ENCODE measurements at places on chromosomes 16 and 17.

DNA sequence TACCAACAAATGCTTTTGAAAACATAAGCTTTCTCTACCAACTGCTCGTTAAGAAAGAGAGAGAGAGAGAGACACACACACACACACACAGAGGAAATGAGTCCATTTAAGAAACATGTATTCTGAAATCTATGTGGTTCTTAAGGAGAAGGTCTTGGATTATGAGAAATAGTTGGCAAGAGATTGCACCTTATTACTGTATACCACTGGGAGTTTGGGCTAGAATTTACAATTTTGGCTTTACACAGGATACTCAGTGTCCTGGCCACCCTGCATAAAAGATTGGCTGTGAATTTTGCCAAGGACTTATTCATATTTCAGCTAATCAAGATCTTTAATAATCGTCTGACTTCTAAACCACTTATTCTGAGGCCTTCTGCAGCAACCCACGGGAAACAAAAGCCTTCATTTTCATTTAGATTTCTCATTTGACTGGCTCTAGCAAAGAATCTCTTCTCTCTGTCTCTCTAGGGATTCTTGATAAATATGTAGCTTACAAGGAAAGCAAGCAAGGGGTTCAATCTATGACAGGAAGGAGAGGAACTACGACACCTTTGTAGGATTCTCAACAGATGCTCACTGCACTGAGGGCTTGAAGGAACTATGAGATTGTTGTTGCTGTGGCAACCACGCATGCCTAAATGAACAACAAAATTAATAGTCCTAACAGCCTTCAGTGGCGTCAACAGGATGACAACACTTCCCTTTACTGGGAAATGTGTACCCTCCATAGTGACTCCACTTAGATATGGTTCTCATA lies 75.3 kb upstream of the GNAO1 start:
- DNase-seq, result no peak

DNA sequence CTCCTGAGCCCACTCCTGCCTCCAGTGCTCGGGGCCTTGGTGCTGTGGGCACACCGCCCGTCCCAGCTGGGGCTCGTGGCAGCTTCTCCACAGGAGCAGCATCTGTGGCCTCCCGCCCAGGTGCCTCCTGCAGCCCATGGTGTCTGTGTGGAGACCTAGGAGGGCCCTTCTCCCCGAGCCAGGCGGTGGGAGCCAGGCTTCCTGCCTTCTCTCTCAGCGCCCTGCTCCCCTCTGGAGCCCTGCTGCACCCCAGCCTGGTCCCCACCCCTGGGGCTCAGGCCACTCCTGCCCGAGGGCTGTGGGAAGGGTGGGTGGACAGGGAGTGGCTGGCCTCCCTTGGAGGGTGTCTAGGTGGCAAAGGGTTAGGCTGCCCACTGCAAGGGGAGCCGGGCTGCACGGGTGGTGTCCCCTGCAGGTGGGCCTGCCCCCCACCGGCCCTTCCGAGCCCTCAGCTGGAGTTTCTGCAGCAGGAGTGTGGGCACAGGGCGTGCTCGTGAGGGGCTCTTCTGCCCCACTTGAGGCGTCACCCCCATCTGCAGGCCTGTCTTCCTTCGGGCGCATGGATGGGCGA lies 11.0 kb downstream of the CENPX start:
- no peak for DNase-seq

DNA sequence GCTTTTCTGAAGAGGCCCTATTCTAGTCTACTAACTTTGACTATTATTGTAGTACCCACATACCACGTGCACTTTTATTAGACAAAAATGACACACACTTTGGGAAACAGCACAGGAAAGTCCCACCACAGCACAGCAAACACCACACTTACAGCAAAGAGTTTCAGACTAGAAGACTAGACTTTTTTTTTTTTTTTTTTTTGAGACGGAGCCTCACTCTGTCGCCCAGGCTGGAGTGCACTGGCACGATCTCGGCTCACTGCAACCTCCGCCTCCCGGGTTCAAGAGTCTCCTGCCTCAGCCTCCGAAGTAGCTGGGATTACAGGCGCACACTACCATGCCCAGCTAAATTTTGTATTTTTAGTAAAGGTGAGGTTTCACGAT lies 20.1 kb downstream of the YWHAE start:
- DNase-seq, result peak; percentile 24

DNA sequence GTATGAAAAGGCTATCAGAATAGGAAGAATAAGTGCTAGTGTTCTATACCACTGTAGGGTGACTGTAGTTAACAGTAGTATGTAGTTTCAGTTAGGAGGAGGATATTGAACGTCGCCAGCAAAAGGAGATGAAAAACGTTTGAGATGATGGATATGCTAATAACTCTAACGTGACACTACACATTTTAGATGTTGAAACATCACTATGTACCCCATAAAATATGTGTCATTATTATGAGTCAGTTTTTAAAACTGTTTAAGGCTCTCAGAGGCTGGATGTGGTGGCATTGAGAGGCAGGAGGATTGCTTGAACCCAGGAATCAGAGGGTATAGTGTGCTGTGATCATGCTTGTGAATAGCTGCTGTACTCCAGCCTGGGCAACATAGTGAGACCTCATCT lies 31.8 kb downstream of the UBN1 start:
- peak; percentile 1 for DNase-seq

- DNase-seq, result no peak
Observed at GRCh38 chr17:7823581-7824001, 10.4 kb upstream of the KDM6B start.

GRCh38 chr16:67648764-67649407 lies 3.9 kb downstream of the CARMIL2 start:
- DNase-seq, result no peak

- DNase-seq, result no peak
Observed at GRCh38 chr16:23156946-23157460, 7.8 kb upstream of the USP31 start.

- DNase-seq, result peak; percentile 33
Observed at GRCh38 chr17:55005520-55005919, 37.0 kb downstream of the STXBP4 start.

GRCh38 chr17:6599364-6599763 lies 41.1 kb downstream of the KIAA0753 start:
- peak; percentile 30 for DNase-seq

- DNase-seq, result no peak
Observed at GRCh38 chr16:54636221-54636793, 294.4 kb upstream of the IRX5 start.

GRCh38 chr17:74457146-74457819 lies 9.2 kb upstream of the CD300A start:
- DNase-seq, result peak; percentile 50

DNA sequence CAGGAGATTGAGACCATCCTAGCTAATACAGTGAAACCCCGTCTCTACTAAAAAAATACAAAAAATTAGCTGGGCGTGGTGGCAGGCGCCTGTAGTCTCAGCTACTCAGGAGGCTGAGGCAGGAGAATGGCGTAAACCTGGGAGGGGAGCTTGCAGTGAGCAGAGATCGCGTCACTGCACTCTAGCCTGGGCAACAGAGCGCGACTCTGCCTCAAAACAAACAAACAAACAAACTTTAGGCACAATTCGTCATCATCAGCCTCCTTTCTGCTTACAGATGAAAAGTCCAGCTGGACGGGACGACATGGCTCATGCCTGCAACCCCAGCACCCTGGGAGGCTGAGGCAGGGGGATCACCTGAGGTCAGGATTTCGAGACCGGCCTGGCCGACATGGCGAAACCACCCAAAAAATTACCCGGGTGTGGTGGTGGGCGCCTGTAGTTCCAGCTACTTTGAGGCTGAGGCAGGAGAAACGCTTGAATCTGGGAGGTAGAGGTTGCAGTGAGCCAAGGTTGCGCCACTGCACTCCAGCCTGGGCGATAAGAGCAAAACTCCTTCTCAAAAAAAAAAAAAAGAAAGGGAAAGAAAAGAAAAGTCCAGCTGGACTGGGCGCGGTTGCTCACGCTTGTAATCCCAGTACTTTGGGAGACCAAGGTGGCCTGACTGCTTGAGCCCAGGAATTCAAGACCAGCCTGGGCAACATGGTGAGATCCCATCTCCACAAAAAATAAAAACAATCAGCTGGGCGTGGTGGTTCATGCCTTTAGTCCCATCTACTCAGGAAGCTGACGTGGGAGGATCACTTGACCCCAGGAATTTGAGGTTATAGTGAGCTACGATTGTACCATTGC lies 1.5 kb upstream of the SPIRE2 start:
- no peak for DNase-seq

- no peak for DNase-seq
Observed at GRCh38 chr17:79872762-79873161, 33.5 kb upstream of the CBX4 start.

DNA sequence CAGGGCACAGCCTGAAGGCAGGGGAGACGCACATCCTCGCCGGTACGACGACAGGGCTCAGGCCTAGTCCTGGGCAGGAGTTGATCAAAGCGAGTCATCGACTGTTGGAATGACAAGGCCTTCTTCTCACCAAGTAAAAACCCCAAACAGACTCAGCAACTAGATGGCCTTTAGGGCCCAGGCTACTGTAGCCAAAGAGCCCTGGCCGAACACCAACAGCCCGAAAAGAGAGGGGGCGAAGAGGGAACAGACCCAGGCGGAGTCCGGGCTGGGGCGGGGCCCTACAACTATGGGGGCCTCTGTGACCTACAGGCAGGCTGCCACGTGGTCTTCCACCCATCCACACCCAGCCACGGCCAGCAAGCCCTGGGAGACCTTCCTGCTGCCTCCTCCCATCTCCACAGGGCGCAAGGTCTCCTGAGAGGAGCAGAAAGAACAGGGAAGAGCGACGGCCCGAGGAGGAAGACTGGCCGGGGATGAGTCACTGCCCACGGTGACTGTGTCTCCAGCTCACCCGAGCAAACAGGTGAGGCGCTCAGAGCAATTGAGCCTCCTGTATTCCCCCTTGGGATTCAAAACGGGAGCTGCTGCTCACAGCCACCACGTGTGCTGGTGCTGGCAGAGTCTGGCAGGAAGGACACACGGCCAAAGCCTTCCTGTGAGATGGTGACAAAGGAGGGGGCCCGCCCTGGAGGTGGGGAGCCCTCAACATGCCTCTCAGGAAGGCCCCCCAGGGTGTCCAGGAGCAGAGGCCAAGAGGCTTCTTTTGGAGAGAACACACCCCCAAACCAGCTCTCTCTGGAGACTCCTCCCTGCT lies 17.7 kb downstream of the SLC16A3 start:
- peak; percentile 75 for DNase-seq

DNA sequence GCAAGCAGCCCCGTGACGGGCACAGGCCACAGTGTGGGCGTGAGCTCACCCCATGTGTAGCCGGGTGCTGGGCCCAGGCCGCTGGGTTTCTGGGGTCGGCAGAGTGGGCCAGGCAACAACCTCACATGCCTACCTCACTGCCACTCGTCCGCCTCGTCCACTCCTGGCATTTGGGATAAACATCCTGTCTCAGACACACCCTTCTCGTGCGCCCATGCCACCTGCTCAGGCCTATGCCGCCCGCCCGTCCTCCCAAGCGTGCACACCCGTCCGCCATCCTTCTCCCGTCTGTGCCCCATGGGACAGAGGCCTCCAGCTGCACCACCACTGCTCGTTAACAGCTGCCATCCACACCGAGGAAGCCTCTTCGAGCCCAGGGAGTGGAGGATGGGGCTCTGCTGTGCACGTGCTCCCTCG lies 64.3 kb downstream of the KLHDC4 start:
- DNase-seq, result no peak

- peak; percentile 28 for DNase-seq
Observed at GRCh38 chr17:38747463-38748148, 530 bp downstream of the PCGF2 start.

- peak; percentile 35 for DNase-seq
Observed at GRCh38 chr17:71200597-71200996, 920.2 kb upstream of the SOX9 start.

GRCh38 chr17:823501-823902 lies 41.3 kb downstream of the MRM3 start:
- no peak for DNase-seq

DNA sequence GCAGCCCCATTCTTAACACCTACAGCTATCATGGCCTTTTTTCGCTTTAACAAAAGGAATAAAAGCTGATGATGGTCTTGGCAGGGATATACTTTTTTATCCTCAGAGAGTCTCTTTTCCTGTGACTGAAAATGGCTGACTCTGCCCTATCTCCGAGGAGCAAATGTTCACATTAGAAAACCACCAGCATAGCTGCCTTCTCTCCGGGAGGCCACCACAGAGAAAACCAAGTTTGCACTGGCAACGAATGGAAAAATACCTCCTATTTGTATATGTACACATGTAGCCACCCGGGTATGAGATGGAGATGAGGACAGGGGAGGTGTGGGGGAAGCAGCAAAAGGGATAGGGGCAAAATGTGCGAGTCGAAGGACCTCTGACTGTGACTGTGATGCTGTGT lies 88.2 kb downstream of the STX8 start:
- DNase-seq, result no peak

- no peak for DNase-seq
Observed at GRCh38 chr17:63447471-63448009, 1.4 kb upstream of the CYB561 start.

- DNase-seq, result peak; percentile 51
Observed at GRCh38 chr16:69112285-69113129, 7.1 kb downstream of the HAS3 start.

GRCh38 chr16:30033270-30033669 lies 2.2 kb upstream of the TLCD3B start:
- DNase-seq, result no peak

- no peak for DNase-seq
Observed at GRCh38 chr16:4365014-4365406, 6.6 kb upstream of the VASN start.

GRCh38 chr17:83008526-83008925 lies 70.9 kb upstream of the METRNL start:
- no peak for DNase-seq

- DNase-seq, result no peak
Observed at GRCh38 chr16:10408824-10409381, 23.0 kb downstream of the ATF7IP2 start.

- no peak for DNase-seq
Observed at GRCh38 chr17:282000-282911, 70.4 kb downstream of the RPH3AL start.

DNA sequence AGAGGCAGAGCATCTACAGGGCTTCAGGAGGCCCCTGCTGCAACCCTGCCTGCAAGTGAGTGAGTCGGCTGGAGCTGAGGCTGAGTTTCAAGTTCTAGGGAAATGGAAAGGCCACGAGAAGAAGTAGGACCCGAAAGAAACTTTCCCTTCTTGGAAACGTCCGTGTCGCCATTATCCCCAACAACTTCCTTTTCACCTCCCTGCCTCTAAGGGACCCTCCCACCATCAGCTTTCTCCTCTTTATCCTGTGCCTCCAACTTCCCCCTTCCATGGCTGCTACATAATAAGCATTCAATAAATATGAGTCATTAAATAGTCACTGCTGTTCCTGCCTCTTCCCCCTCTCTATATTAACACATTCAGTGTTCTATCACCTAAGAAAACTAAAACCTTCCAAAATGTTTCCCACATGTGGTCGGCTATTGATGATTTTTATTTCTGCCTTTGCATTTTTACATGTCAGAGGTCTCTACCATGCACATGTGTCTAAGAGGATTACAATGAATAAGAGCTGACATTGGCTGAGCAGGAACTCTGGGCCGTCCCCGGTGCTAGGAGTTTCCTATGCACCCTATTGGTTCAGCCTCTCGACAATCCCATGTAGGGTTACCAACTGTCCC lies 115.9 kb upstream of the TNRC6C start:
- peak; percentile 62 for DNase-seq

DNA sequence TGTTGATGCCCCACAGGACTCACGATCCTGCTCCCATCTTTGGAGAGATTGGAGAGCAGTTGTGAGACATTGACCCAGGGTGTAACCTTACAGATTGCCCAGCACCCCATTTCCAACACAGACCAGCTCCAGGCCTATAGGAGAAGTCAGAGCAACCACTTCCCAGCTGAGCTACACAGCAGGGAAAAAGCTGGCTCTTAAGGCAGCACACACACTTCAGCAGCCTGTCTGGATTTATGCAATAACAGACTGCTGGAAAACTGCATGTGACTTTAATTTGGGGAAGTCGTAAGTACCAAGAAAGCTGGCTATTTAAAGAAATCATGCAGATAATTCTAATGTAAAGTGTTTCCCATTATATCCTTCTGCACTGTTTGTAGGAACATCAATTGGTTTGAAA lies 30.8 kb downstream of the NOG start:
- no peak for DNase-seq

Data from EH (cell line).